Renal cortical epithelial cell (primary cell): ENCODE measurements at places on chromosomes 1 and 21. TPM values are rescaled to one million over a fixed set of nuclear protein-coding genes. Genes with fewer than 3 reads are reported as not detected.
A peak's percentile ranks its signal among the peaks of the same experiment; 100 is the strongest.

GRCh38 chr1:216054600-216054999, 368.6 kb downstream of the USH2A start:
- DNase-seq: no peak

Gene CXADR
- 49.0 and 86.1 TPM in 2 replicates for total RNA-seq

Gene OPTC
- total RNA-seq: not detected in 2 replicates

GRCh38 chr1:212971312-212971711, 21.0 kb downstream of the VASH2 start:
- DNase-seq: no peak

DNA sequence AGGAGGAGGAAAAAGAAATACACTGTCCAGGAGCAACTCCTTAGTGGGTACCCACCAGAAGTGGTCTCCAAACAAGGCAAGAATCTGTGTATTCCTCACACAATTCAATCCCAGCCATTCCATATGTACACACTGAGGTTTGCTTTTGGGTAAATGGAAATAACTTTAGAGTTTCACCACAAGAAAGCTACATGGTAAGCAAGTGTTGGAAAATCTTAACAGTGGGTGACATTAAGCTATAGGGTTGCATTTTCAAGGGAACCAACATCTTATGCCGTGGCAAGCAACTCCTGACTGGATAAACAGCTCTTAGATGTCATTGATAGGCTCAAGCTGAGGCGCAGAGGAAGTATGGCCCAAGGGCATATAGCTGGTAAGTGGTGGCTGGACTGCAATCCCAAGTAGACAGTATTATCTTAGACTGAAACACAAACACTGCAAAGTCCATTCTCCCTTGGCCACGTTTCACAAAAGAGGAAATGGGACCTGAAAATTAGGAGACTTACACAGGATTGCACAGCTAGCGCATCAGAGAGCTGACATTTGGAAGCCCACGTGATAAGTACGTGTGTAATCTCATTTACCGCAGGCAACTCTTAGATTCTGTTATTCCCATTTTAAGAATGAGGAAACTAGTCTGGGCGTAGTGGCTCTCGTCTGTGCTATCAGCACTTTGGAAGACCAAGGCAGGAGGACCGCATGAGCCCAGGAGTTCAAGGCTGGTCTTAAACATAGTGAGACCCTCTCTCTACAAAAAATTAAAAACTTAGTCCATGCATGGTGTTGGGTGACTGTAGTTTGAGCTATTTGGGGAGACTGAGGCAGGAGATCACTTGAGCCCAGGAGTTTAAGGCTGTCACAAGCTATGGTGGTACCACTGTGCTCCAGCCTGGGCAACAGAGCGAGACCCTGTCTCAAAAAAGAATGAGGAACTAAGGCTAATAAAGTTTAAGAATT, 4.0 kb upstream of the BRWD1 start:
- DNase-seq: no peak

DNA sequence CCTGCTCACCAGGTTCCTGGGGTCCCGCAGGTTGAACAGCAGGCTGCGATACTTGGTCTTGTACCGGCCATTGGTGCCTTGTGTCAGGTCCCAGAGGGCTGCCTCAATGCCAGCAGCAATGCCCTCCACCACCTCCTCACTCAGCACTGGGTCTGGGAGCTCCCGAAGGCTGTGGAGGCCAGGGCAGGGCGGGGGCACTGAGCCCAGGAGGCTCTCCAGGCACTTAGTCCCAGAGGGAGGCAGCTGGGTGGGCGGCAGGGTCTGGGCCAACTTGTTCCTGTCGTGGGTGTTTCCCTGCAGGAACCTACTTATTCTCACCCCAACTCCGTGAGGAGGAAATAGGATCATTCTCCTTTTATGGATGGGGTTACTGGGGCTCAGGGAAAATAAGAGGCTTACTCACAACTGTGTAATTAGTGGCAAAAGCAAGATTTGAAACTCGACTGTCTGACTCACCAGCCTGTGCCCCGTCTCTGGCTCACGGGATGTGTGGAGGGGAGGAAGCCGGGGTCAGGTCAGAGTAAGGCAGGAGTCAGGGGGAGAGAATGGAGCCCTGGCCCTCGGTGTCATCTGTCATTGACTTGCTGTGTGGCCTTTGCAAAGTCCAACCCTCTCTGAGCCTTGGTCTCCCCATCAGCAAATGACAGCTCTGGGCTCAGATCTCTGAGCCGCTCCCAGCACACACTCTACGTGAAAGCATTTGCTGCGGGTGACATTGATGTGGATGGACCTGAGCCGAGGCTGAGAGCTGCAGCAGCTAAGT, 17.2 kb downstream of the SPOCD1 start:
- peak; percentile 96 for DNase-seq

GRCh38 chr1:232377494-232377770, 252.5 kb downstream of the SIPA1L2 start:
- DNase-seq: peak; percentile 64

Gene AMY1B
- total RNA-seq: not detected in 2 replicates

Gene SETD4
- 29.4 and 30.2 TPM in 2 replicates for total RNA-seq

Gene THAP3
- total RNA-seq: 17.0 and 20.9 TPM in 2 replicates

DNA sequence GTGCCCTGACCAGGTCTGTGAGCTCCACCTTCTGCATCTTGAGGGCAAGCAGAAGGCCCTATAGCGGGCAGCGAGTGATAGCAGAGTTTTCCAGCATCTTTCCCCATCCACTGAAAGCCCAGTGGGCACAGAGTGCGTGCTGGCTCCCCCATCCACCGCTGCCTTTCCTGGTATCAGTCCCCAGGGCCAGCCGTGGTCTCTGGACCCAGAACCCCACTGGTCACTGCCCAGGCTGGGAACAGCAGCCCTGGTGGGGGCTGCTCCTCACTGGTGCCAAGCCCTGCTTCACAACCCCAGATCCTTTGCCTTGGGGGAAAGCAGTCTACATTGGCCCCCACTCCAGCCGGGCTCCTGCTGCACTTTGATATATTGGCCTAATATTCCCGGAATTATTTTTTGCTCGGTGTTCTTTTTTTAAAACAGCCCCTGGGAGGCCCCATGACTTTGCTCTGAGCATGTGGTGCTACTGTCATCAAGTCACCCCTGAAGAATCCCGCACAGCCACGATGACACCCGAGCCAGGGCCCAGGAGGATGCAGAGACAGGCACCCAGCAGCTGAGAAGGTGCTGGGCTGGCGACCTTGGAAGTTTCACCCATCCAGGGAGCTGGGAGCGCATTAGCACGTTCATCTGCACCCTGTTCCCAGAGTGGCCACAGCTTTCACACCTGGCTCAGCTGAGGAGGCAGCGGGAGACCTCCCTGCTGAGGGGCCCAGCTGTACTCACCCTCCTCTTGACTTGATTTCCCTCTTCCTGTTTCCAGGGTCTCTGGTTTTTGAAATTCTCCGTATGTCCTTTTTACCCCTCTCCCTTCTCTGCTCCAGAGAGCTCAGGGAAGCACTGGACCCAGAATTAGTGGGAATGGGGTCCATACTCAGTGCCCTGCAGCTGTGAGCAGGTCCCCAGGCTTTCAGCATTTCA, 56.9 kb downstream of the KLHDC7A start:
- DNase-seq: no peak

GRCh38 chr1:25428475-25429166, 2.1 kb upstream of the MACO1 start:
- DNase-seq: no peak

Gene MFSD2A
- 6.7 and 9.7 TPM in 2 replicates for total RNA-seq

Gene RNU1-1
- under 0.01 TPM in 2 replicates for total RNA-seq

DNA sequence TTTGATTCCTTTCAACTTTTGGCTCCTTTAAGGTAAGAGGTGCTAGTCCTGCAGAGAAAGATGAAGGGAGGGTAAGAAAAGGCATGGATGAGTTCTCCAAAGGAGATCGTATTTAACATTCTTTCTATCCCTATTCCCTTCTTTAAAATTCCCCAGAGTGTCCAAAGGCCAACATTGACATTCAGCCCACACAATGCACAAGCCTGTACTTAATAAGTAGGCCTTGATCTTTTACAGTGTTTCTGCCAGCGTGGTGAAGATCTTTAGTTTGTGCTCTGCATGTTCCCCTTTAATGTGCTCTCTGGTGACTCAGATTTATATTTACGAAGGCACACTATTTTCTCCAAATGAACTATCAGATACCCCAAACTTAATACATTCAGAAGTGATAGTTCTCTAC, 582.5 kb upstream of the RGS18 start:
- DNase-seq: peak; percentile 9

Gene HSD3B2
- total RNA-seq: not detected in 2 replicates

GRCh38 chr1:89894210-89895201, 73.7 kb downstream of the LRRC8D start:
- peak; percentile 58 for DNase-seq
